NCI-H1048 (cell line): ENCODE measurements at places on chromosomes 4 and X.

GRCh38 chrX:16368696-16369095 is 201.4 kb downstream of the MAGEB17 start:
- DNase-seq, result no peak

- DNase-seq, result no peak
Observed at GRCh38 chr4:19883841-19884240, 367.9 kb upstream of the SLIT2 start.

DNA sequence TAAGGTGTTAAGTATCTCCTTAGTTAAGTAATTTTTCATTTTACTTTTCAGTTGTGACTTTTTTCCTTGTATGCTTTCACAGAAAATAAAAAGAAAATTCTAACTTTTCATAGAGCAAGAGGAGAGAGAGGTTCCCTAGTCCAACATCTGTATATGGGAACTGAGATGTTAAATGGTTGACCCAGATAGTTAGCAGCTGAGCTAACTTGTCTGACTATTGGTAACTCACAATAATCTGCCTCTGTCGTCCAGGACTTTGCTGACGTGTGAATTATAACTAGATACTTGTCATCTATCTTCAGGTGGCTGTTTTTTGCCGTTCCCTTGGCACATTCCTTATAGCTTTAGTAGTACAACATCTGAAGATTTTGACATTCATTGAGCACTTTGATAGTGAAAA is 29.9 kb downstream of the TBC1D19 start:
- DNase-seq, result no peak

GRCh38 chrX:65522739-65523372 is 11.7 kb downstream of the LAS1L start:
- no peak for DNase-seq

GRCh38 chr4:39587881-39588280 is 50.8 kb downstream of the SMIM14 start:
- DNase-seq, result no peak

GRCh38 chr4:38762560-38762959 is 20.2 kb downstream of the TLR10 start:
- no peak for DNase-seq

DNA sequence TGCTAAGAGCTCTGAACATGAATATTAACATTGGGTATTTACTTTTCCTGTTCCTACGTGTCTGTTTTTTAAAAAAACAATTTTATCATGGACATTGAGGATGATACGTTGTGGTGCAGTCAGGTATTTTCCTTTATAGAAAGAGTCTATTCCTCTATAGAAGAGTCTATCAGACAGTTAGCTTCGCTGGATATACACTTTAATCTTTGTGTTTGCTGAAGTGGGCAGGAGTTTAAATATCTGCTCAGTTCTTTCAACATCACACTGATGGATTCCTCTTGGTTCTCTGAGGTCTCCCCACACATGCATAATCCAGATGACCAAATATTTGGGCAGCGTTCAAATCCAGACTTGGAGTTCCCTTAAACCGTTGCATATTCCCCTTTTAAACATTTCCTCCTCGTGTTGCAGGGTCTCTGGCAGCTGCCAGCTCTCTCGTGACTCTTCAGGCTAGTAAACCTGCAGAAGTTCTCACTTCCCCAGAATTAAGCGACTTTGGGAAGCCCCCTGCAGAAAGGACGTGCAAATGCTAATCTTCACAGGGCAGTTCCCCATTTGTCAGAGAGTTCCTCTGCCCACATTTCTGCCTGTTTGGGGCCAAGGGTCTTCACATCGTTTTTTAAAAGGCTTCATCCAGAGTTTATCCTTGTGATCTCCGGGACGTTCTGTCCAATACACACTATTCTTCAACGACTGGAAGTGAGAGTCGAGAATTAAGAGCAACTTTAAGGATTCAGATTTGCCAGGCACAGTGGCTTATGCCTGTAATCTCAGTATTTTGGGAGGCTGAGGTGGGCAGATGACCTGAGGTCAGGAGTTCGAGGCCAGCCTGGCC is 20.5 kb upstream of the DHRSX start:
- no peak for DNase-seq

- no peak for DNase-seq
Observed at GRCh38 chr4:111963158-111963700, 182.0 kb upstream of the FAM241A start.

- no peak for DNase-seq
Observed at GRCh38 chr4:155757745-155758265, 1.0 kb upstream of the GUCY1B1 start.

GRCh38 chrX:9352243-9352642 is 112.6 kb upstream of the TBL1X start:
- DNase-seq, result no peak

- no peak for DNase-seq
Observed at GRCh38 chrX:138669693-138670092, 41.8 kb downstream of the FGF13 start.

- DNase-seq, result no peak
Observed at GRCh38 chr4:158826882-158827281, 58.1 kb downstream of the FNIP2 start.

DNA sequence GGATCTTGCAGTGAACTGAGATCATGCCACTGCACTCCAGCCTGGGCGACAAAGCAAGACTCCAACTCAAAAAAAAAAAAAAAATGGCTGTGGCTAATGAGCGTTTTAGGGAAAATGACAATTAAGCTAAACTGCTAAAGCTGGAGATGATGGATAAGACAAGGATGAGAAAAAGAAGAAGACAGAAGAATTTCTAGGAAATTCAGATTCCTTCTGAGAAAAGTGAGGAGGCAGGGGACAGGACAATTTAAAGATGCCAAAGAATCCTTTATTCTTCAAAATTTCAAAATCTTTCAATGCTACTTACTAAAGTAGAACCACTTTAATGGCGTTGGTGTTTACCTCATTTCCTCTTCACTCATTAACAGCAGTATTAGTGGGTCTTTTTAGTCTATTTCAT is 7.7 kb downstream of the PALLD start:
- no peak for DNase-seq

DNA sequence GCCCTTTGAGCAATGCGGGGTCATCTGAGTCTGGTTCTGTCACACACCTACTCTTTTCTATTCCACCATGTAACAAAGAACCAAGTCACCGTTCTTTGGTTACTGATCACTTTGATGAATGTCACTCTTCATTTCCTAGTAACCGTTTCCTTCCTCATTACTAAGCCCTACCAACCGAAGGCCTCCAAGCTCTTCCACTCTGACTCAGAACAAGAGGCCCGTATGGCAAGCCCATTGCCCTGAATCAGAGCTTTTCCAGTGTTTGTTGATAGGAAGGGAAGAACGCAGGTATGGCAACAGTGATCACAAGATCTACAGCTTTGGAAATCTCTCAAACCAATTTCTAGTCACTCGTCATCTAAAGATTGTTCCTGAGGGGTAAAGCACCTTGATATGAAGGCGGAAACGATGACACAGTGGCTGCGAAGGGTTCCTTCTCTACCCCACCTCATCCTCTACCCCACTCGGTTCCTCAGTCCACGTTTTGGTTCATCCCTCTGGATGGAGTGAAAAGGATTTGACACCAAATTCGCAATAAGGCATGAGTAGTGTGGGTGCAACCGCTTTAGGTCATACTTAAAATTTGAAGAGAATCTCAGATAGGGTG is 28.0 kb upstream of the CD40LG start:
- no peak for DNase-seq

DNA sequence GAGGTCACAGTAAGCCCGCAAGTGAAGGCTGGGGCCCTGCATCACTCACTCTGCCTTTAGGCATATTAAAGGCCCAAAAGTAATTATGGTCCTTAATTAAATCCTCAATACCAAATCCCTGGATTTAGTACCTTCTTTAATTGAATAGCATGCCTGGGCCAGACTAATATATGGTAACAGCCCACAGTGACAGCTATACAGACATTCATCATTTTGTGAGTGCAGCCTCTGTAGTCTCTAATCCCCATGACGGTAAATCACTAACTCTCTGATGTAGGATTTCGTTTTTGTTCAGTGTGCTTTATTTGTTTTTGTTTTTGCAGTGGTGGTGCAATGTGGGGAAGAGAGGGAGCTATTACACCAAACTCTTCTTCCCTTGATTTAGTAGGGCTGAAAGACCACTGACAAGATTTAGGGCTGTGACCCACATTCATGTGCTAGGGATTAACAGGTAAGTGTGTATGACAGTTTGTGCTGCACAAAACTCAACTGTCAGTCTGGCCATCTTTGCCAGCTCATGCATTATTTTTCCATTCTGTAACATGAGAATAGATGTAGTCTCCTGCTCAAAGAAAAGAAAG is 60.6 kb upstream of the SLC39A8 start:
- DNase-seq, result no peak

DNA sequence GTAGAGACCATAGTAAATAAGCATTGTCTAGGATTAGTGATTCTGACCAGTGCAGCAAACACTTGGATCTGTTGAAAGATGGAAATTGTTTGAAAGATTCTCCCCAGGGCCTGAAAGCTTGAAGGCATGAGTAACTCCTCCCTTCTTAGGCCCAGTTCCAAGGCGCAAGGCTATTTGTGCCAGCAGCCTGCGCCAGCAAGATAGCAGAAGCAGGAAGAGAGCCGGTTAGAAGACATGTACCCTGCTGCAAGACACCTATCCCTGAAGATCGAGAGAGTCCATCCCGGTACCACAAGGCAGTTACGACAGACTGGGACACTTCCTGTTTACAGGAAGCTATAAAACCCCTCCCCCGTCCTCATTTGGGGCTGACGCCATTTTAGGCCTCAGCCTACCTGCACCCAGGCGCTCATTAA is 72.4 kb upstream of the JADE1 start:
- no peak for DNase-seq
